Temporal lobe (tissue), 4 donors: ENCODE measurements at places on chromosomes 3 and 15. TPM values are rescaled to one million over a fixed set of nuclear protein-coding genes. Genes with fewer than 3 reads are reported as not detected.

The ZIC4 gene
- total RNA-seq = 1.5 TPM

The SERPINI1 gene
- total RNA-seq = 105 TPM

The FMN1 gene
- total RNA-seq = 1.5 TPM

The SOX14 gene
- total RNA-seq = not detected

The PLSCR5 gene
- 0.25 TPM for total RNA-seq

The BRPF1 gene
- total RNA-seq = 13.5 TPM

The UROC1 gene
- not detected for total RNA-seq

The KLF15 gene
- total RNA-seq = 1.7 TPM

The STARD5 gene
- 7.9 TPM for total RNA-seq

The SLC2A2 gene
- not detected for total RNA-seq

The CCDC66 gene
- total RNA-seq = 60.2 TPM

The TARS3 gene
- 32.7 TPM for total RNA-seq

The TNNC1 gene
- 0.49 TPM for total RNA-seq

The SAMD7 gene
- total RNA-seq = not detected

The KBTBD12 gene
- 2.0 TPM for total RNA-seq

The INKA1 gene
- total RNA-seq = 6.4 TPM

The SHC4 gene
- 5.4 TPM for total RNA-seq

The ERICH6 gene
- 0.25 TPM for total RNA-seq
